ENCODE measurements at places on chromosomes 6 and 20. TPM values are rescaled to one million over a fixed set of nuclear protein-coding genes. Genes with fewer than 3 reads are reported as not detected.

- DNase-seq, result no peak
Measured at GRCh38 chr6:45480752-45481415, 103.2 kb upstream of the SUPT3H start.

DNA sequence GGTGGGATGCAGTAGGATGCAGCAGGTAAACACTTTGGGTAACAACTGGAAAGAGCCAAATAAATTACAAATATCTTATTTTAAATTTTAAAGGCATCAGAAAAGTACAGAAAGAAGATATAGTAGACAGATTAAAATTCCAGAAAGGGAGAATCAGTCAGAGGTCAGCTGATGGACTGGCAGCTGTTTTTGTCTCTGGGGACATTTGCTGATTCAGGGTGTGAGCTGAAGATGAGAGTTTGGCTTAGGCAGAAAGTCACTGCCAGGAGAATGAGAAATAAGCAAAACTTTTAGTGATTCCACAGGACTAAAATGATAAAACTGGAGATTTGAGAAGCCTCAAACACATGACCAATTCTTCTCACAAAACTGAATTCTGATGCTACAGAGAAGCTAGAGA lies 39.5 kb downstream of the AHI1 start:
- DNase-seq, result peak; percentile 13

DNA sequence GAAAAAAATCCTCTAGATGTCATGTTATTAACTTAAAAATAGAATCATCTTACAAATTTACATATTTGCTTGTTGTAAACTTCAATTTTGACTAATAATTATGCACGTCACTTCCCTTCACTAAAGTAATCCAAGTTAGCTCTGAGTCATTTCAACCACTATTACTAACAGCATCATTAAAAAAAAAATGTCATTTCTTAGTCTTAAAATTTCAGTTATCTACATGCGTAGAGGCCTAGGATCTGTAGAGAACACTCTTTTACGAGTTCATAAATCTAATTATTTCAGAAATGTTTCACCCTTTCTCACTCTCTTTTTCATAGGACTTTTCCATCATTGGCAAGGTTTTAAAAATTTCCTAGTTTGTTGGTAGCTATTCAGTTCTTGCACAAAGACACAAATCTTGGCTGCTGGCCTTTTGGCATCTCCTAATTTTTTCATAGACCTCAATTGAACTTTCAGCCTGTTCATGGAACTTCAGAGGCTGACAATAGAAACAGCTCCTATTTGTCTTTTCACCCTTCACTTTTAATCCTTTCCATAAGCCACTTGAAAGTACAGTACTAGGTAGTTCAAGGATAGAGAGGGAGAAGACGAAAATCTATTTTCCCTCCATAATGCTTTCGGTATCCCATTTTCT lies 61.5 kb downstream of the OGFRL1 start:
- peak; percentile 19 for DNase-seq

GRCh38 chr6:157285422-157285779 lies 37.9 kb downstream of the TMEM242 start:
- DNase-seq, result no peak

GRCh38 chr20:19017104-19017690 lies 195.2 kb upstream of the SLC24A3 start:
- DNase-seq, result no peak

- DNase-seq, result no peak
Measured at GRCh38 chr6:89371849-89372505, 19.5 kb upstream of the UBE2J1 start.

DNA sequence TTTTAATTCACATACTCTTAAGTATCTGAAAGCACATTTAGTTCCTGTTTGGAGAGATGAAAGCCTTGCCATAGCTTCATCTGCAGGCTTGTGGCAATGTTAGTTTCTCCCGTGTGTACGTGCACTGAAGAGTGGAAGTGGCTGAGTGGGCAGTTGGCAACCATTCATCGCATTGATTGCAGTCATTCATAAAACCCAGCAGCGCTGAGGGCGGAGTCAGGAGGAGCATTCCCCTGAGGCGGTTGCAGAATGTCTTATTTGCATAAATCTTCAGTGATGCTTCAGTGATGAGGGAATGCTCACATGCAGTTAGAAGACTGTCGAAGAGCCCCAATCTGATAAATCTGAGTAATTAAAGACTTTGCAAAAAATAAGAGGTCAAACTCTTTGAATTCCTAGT lies 79.1 kb downstream of the RIMS1 start:
- no peak for DNase-seq

DNA sequence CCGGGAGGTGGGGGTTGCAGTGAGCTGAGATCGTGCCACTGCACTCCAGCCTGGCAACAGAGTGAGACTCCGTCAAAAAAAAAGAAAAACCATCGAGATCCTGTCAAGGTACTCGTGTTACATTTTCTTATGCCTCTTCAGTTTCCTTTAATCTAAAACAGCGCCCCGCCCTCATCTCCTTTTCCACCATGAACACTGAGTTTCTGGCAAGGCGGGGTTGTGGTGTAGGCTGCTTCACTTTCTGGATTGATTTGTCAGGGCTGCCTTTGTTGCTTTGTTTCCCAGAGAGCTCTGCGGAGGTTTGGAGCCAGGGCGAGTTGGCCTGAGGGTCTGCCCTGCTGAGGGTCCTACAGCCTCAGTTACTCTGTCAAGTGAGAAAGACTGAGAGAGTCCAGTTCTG lies 8.9 kb downstream of the ITPR3 start:
- DNase-seq, result no peak

DNA sequence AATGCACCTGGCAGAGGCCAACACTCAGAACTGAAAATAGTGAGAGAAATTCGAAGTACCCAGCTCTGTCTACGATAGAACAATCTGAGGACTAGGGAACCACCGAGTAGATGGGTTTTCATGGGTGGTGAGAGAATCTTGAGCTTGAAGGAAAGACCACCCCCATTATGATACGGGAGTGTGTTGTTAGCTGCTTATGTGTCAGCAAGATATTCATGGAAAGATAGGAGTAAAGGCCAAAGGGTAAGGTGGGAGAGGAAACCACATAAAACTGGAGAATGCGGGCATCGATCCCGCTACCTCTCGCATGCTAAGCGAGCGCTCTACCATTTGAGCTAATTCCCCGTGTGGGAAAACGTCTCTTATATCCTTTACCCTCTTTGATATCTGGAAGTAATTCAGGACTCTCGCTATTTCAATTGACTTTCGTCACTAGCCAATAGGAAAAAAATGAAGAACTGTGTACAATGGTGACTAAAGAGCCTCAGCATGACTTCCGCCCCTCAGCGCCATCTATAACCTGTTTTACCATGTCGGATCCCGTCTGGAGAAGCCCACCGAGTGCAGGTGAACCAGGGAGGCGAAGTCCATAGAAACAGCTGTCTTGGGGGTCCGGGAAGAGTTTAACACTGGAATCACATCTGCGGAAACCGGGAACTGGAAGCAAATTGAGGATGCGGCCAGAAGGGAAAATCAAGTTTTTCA lies 25.0 kb upstream of the ABT1 start:
- DNase-seq, result peak; percentile 80

- DNase-seq, result no peak
Measured at GRCh38 chr6:8628063-8628462, 192.7 kb upstream of the SLC35B3 start.

DNA sequence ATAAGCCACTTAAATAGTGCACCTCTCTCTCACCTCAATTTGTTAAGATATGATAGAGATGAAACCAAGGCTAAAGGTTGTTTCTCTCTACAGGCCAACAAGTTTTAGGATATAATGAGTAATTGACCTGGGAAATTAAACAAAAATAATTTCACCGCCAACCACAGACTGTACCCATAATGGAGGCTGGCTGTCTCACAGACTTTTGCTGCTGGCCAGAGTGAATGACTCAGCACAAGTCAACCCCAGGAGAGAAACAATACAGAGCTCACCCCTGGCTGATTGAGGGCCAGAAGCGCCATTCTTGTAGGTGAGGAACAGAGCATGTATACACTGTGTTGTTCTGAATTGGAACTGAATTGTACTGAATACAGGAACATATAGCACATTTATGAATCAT lies 99.9 kb downstream of the CAP2 start:
- DNase-seq, result no peak

DNA sequence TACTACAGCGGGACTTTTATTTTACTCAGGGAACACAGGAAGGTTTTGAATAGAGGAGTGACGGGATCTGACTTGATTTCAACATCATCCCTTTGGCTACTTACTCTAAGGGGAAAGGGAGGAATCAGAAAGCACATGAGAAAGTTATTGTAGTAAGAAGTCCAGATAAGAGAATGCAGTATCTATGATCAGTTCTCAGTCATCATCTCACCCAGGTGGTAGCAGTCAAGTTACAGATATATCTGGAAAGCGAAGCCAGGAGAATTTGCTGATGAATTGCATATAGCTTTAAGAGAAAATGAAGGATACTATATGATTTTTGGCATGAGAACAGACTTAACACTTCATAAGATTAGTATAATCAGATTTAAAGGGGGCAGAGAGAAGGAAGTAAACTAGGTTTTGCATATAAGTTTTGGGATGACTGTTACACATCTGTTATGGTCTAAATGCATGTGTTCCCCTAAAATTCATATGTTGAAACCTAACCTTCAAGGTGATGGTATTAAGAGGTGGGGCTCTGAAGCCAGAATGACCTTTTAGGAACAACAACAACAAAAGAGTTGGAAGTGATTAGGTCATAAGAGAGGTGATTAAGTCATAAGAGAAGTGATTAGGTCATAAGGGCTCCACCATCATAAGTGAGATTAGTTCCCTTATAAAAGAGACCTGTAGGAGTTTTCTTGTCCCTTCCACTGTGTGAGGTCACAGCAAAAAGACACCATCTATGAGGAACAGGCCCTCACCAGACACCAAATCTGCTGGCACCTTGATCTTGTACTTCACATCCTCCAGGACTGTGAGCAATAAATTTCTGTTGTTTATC lies 6.7 kb downstream of the RAD21L1 start:
- DNase-seq, result no peak

GRCh38 chr6:168284187-168284586 lies 35.4 kb downstream of the DACT2 start:
- DNase-seq, result no peak

DNA sequence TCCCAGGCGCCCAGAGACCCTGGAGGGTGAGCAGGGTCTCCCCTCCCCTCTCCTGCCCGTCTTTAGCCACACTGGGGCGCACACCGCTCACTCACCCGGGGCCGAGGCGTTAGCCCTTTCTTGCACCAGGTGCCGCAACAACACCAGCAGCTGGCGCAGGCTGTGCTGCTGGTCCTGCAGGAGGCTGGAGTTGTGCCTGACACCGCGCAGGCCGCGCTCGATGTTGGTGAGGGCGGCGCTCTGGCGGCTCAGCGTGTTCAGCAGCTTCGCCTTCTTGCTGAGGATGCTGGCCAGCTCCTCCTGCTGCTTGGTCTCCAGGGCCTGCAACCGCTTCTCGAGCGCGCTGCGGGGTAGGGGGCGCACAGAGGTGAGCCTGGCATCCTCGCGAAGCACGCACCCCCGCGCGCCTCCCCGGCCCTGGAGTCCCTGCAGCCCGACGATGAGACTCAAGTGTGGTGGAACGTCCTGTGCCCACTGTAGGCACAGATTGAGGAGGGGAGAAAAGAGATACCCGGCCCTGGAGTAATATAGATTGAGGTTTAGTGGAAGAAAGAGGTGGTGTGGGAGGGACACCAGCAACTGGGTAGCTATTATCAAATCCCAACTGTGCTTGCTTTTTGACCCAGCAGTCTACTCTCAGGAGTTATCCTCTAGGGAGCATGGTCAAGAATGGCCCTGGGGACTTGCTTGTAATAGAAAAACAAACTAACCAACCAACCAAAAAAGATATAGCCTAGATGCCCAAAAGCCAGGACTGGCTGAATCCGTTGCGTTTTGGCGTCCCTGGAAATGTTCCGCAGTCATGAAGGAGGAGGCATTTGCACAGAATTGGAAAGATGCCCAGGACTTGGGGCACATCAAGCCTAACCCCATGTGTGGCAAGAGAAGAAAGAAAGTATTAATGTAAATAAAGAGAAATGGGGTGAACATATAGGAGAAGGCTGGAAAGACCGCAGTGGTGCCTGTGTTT lies 30.9 kb downstream of the ANGPT4 start:
- DNase-seq, result peak; percentile 36

- DNase-seq, result no peak
Measured at GRCh38 chr6:79042799-79043126, 35.3 kb downstream of the PHIP start.

DNA sequence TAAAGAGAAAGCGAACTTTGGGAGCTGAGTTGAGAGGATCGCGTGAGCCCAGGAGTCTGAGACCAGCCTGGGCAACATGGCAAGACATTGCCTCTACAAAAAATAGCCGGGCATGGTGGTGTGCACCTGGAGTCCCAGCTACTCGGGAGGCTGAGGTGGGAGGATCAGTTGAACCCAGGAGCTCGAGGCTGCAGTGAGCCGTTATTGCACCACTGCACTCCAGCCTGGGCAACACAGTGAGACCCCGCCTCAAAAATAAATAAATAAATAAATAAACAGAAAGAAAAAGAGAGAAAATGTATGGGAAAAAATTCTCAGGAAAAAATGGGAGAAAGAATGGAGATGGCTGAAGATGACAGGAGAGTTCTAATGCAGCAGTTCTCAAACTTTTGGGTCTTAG lies 2.5 kb downstream of the C20orf202 start:
- DNase-seq, result no peak

DNA sequence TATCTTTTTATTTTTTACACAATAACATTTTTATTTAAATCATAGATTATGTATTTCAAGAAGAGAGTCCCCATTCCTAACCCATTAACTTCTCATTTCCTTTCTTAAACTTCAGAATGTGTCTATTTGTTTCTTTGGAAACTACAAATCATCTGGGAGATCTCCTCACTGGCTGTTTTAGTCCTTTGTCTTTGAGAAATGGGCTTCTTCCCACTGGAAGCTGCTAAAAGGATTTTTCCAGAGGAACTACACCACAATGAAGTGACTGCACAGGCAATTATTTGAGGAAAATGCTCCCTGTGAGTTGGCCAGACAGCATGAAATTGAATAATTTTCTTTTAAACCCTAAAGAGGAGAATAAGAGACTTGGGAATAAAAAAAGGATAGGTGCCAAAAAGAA lies 119.1 kb downstream of the TENT5A start:
- peak; percentile 27 for DNase-seq

- DNase-seq, result peak; percentile 45
Measured at GRCh38 chr6:75491291-75491690, 2.3 kb downstream of the FILIP1 start.

GRCh38 chr20:63108247-63108646 lies 101.5 kb upstream of the BHLHE23 start:
- DNase-seq, result no peak

The PROKR2 gene
- 0.26 TPM for polyA plus RNA-seq

The C20orf204 gene
- 0.42 TPM for polyA plus RNA-seq

The CLPSL1 gene
- not detected for polyA plus RNA-seq

The TCP11 gene
- polyA plus RNA-seq, result 0.17 TPM

The GABRR2 gene
- 0.93 TPM for polyA plus RNA-seq

The STMN3 gene
- polyA plus RNA-seq, result 17.0 TPM

The FAM50B gene
- polyA plus RNA-seq, result 7.6 TPM

The CPXM1 gene
- polyA plus RNA-seq, result 40.5 TPM

The TBX18 gene
- polyA plus RNA-seq, result 9.7 TPM

Data from muscle of back (tissue), 13 donors.